ENCODE measurements at places on chromosomes 3 and 15.
A peak's percentile ranks its signal among the peaks of the same experiment; 100 is the strongest.

- no peak for DNase-seq
These were observed 144.1 kb downstream of the RORA start for GRCh38 chr15:61084944-61085367.

DNA sequence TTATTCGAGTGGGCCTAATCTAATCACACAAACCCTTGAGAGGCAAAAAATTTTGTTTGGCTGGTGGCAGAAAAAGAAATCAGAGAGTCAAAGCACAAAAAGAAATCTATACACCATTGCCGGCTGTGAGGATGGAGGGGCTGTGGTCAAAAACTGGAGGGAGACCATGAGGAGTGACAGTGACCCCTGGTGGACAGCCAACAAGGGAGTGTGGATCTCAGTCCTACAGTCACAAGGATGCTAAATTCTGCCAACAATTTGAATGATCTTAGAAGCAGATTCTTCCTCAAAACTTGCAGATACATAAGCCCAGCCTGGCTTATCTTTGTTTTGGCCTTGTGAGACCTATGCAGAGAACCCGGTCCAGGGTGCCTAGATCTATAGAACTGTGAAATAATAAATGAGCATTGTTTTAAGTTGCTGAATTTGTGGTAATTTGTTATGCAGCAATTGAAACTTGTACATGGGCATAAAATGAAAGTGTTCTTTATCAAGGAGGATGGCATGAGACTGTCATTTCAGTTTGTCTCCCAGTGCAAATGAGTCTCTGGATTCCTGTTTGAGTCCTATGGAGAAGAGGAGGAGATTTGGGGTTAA, 103.0 kb upstream of the ARHGEF26 start:
- DNase-seq, result peak; percentile 21

DNA sequence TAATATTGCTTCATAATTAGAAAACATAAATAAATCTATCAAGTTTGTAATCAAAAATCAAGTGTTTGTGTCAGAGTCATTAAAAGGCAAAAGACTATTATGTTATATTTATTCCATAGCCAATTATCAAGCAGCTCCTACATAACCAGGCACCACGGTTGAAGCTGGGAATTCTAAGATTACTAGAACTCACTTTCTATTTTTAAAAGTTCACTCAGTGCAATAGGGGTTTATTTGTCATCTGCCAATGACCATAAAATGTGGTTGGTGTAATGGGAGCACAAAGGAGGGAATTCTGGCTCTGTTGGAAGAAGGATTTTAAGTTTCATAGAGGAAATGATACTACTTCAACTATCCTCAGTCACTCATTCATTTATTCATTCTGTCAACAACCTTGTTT, 57.7 kb downstream of the TRIM69 start:
- DNase-seq, result no peak

DNA sequence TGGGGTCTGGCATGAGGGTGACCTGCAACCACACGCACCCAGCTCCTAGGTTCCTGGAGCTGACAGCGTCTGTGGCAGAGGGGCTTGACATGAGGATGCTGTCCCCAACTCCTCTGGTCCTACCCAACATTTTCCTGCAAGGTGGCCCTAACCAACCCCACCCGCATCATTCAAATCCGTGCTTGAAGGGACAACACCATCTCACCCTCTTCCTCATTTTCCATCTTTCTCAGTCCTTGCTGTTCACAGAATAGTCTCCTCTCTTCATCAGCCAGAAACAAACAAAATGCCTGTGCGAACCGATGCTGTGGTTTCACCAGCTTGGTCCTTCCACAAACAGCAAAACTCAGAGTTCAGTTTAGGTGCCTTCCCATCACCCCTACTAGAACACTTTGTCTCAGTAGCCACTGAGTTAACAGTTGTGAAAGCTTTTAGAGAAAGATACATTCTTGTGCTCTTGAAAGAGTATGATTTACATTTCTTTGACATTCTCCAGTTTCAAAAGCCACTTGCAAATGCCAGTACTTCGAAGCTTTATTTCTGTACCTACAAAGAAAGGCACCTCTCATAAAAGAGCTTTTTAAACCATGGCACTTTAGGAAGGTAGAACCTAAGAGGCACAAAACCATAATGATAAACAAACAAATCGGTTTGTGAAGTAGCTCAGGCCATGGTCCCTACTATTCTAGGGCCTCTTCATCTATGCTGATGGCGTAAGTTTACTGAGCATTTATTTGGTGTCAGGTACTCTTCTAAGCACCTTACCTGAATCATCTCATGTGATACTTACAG, 360.1 kb downstream of the SHQ1 start:
- DNase-seq, result no peak

DNA sequence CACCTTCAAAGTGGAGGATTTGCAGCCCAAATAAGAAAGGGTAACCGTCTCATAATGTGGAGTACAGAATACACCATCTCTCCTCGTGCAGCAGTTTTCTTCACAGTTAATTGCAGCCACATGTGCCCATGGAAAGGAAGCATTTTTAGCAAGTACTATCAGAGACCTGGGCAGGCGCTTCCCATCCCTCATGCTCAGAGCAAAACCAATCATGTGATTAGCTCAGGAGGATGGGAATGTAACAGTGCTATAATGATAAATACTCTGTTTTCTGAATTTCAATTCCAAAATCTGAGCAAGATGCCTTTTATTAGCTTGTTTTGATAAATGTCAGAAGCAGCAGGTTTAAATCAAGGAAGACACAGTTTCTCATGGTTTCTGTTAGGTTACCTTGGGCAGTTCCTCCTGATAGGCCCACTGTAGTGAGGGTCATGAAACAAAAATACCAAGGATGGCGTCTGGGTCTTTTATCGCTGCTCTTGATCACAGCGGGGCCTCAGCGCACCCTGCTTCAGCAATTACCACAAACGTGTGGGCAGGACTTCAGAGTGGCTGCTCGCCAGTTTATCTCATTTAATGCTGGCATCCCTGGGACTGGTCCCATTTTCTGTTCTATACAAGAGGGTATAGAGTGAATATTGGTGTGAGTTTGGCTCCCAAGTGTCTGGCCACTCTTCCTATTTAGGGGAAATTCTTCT, 92.6 kb upstream of the VGLL4 start:
- no peak for DNase-seq

DNA sequence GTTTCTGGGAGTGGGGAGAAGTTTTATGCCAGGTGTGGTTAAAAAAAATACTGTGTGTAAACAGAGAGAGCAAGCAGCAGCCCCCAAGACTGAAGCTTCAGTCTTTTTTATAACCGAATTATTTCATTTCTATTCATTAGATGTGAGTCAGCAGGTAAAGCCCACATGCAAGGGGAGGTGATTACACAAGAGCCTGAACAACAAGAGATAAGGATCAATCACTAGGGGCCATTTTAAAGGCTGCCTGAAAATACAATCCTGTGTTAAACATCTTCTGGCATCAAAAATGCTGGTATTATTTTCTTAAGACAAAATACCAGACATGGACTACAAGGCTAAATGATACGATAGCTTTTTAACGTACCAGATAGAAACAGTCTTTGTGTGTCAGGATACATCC, 217.3 kb downstream of the SUCLG2 start:
- DNase-seq, result no peak
